Islet precursor cell (in vitro differentiated cells): ENCODE measurements at places on chromosomes 3 and 15.

DNA sequence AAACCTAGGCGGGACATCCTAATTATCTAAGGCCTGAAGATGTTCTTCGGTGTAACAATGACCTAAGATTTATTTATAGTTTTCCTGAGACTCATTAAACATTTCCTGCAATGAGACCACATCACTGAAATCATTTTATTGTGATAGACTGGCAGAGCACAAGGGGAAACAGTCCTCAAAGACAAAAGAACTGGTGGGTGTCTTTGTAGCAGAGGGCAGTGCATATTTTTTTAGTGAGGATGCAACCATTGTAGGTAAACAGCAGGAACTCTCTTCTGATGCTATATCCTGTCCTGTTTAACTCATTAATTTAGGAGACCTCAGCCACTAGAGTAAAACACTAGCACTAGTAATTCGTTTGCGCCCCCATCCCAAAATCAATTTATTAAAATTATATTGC, 100.0 kb downstream of the MAGI1 start:
- no peak for DNase-seq

DNA sequence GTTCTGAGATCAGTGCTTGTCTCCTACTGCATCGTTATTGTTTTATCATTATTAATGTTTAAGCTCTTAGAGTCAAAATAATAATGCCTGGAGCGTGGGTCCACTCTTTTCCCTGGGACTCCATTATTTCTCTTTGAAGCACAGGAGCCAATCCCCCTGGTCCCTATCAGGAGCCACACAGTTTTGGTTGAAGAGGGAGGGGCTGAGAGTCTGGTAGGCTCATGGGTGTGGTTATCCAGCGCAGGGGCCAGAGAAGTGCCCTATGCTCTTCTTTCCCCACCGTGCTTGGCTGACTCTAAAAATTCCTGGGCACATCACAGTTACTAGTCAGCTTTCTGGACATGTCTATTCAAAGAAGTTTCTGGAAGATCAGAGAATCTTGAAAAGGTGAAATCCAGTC, 121.5 kb downstream of the DNAJB8 start:
- DNase-seq: no peak

DNA sequence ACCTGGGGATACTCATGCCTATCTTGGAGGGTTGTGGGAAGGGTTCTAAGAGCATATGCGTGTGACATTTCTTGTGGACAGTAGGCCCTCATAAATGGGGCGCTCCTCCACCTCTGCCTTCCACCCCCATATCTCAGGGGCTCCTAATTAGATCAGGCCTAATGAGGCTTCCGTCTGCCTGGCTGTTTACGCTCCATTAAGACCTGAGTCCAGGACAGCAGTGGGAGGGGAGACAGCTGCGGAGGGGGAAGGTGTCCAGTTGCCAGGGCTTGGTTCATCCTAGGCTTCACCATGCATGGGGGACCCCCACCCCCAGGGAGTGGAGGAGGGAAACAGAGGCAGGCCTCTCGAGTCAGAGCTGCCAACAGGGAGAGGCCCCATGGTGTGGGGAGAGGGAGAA, 9.3 kb upstream of the LINGO1 start:
- DNase-seq: no peak

DNA sequence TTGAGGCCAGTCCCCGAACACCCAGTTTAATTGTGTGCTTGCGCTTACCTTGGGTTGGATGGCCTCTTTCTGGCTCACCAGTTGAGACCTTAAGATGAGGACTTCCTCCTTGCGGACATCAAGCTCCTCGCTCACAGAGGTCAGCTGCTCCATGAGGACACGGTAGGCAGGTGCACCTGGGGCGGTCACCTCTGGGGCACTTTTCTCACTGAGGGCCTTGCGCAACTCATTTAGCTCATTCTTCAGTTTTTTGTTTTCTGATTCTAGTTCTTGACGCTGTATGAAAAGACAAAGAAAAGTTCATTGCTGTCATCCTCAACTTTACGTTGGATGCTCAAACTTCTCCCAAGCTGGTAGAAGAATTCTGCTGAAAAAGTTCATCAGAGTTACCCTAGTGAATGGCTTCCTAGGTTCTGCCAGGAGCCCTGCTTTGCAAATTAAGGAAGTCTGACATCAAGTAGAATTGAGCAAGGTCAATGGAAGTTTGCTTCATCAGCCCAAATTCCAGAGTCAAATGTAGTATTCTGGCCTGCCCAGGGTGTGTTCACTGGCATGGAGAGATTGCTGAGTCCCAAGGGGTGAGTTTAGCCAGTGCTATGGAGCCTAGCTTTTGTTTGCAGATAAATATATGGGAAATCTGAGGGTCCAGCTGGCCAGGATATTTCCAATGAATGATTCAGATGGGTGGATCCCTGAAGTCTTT, 55.8 kb upstream of the MYO5C start:
- DNase-seq: no peak

DNA sequence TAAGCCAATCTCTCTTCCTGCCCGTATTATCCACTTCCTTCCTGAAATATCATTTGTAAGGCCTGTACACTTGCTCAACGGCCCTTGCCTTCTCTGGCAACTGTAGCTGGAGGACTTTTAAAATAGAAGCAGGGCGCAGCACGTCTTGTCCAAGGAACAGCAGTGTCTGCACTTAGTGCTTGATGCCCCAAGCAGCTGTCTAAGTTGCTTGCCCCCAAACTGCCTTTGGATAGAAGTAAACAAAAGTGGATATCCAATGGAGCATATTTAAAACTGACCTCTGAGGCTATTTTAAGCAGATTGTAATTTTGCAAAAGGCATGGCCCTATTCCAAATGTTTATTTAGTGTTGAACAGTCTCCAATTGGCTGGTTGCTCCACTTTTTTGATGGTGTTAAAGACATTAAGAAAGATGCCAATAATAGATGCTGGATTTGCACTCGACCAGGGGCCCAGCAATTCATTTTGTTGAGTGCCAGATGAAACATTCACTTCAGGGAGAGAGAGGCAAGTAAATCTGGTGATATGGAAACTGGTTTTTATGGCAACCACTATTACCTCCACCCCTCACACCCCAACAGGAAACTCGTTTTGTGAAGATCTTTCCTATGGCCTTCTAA, 526.8 kb upstream of the TBL1XR1 start:
- DNase-seq: no peak

DNA sequence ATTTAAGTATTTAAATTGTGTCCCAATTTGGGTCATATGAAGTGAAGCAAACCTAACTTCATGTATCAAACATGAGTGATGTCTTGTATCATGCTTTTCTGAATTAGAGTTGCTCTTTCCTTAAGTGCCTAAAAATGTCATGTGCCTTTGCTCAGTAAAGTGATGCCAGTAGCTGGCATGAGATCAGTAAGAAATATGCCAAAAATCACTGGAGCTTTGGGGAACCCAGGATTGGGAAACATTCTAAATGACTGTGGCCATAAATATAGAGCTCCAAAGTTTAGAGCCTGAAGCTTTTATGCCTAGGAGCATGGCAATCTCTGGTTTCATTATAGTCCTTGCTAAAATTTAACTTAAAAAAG, 33.8 kb downstream of the RBMS3 start:
- DNase-seq: no peak

DNA sequence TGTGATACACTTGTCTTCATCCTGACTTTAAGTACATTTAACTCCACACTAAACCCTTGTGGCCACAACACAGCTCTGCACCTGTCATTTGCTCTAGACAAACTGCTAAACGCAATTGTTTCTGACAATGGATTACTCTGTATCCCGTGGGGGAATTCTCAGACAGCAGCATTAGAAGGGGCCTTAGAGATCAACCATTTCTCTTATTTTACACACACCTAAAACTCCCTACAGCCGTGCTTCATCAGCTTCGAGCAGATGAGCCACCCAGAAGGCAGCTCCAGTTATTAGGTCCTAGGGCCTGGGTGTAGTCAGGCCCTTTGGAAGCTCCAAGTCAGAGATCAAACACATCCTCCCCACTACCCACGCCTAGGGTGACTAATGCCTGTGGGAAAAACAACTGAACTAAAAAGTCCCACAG, 1.3 kb upstream of the IL12A start:
- DNase-seq: no peak

GRCh38 chr3:177459401-177459800, 262.1 kb upstream of the TBL1XR1 start:
- DNase-seq: peak; percentile 70

GRCh38 chr15:63353261-63353660, 28.4 kb downstream of the CA12 start:
- no peak for DNase-seq

GRCh38 chr3:15382405-15382923, 44.9 kb downstream of the METTL6 start:
- DNase-seq: no peak

GRCh38 chr15:31304751-31305365, 21.8 kb upstream of the KLF13 start:
- no peak for DNase-seq

DNA sequence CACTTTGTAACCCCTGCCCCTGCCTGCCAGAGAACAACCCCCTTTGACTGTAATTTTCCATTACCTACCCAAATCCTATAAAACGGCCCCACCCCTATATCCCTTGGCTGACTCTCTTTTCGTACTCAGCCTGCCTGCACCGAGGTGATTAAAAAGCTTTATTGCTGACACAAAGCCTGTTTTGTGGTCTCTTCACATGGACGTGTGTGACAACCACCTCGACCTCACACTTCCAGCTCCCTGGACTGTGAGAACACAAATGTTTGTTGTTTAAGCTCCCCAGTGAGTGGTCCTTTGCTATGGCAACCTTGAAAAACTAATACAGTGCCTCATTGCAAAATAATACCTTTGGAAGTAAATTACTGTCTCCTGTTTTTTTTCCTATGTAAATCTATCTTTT, 299.2 kb upstream of the POU1F1 start:
- no peak for DNase-seq

- no peak for DNase-seq
Measured at GRCh38 chr3:185540695-185541094, 11.7 kb downstream of the LIPH start.

DNA sequence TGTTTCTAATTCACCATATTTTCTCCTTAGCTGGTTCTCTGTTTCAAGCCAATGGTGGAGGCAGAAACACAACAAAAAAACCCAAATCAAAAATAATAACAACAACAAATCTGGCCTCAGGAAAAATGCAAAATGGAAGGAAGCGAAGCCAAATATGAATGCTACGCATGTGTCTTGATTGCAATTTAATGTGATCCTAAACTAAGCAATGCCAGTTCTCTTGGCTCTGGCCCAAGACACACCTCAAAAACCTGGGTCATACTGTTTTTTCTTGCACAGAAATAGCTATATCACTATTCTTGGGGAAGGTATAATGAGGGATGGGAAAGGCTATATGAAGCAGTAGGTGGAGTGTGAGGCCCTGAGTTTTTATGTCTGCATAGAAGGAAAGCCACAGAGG, 724.7 kb downstream of the AGBL1 start:
- no peak for DNase-seq

GRCh38 chr15:24607636-24608035, 67.9 kb upstream of the NPAP1 start:
- no peak for DNase-seq

GRCh38 chr15:88586401-88587162, 34.6 kb upstream of the AEN start:
- DNase-seq: peak; percentile 92

- DNase-seq: no peak
Measured at GRCh38 chr3:25073423-25073822, 354.6 kb upstream of the RARB start.

- DNase-seq: no peak
Measured at GRCh38 chr15:49190586-49190985, 20.5 kb downstream of the GALK2 start.
